ENCODE measurements at places on chromosomes 3 and 15. TPM values are rescaled to one million over a fixed set of nuclear protein-coding genes. Genes with fewer than 3 reads are reported as not detected.

The KLHL40 gene
- not detected for total RNA-seq

The RTP3 gene
- total RNA-seq, result not detected

The RBPMS2 gene
- not detected for total RNA-seq

The CLN6 gene
- 113 TPM for total RNA-seq

The SAMD7 gene
- total RNA-seq, result not detected

The PPARG gene
- 60.2 TPM for total RNA-seq

The CMTM8 gene
- total RNA-seq, result 8.6 TPM

The PLS1 gene
- 40.3 TPM for total RNA-seq

The RSL24D1 gene
- total RNA-seq, result 52.6 TPM

The SPG11 gene
- total RNA-seq, result 70.1 TPM

The RASGRP1 gene
- total RNA-seq, result 0.08 TPM

The CPN2 gene
- total RNA-seq, result not detected

The CPB1 gene
- total RNA-seq, result not detected

All from HT-29 (cell line).